ENCODE measurements at places on chromosomes 2 and 18.

DNA sequence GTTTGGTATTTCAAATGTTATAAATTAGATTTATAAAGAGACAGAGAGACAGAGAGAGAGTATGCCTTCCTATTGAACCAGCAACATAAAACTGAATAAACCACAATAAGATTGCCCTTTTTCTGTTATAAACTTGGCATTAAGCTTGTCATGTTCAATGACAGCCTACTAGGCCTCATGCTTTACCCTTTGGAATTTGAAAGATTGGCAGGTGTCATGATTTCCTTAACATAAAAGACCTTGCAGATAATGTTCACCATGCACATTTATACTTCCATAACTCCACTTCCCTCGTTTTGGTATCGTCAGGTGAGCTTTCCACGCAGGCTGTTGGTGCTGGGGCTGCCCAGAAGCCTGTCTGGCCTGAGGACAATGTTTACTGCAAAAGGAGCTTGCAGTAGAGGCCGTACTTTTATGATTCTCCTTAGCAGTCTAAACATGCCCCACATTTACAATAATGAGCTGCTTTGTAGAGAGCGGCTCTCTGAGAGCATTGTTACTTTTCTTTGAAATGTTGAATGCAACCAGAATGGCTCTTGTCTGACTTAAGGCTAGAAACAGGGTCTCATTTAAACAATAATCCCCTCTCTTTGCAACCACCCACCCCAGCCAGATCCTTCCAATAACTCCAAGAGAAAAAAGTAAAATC, 379.1 kb upstream of the ATP5MC3 start:
- peak; percentile 4 for DNase-seq

GRCh38 chr18:60982329-60982695, 350.9 kb upstream of the CDH20 start:
- DNase-seq, result no peak

DNA sequence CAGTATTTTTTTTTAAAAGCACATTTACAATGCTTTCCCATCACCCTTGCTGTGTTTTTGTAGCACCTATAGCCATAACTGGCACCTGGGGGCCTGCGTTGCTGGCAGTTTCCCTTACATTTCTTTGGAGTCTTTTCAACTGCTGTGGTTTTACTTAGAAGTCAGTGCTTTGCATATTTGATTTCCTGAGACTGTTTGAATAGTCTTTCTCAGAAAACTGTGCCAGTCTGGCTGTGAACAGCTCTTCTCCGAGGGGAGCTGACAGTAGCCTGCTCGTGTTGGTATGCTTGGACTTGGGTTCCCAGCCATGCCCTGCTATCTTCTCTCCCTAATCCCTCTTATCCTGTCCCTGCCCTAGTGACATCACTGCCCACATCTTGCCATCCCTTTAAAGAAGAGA, 81.5 kb downstream of the DPP4 start:
- no peak for DNase-seq

- no peak for DNase-seq
These were observed 71.1 kb upstream of the HK2 start for GRCh38 chr2:74762789-74763188.

- no peak for DNase-seq
These were observed 4.3 kb downstream of the FRZB start for GRCh38 chr2:182862091-182862490.

GRCh38 chr2:60226943-60227342, 326.5 kb downstream of the BCL11A start:
- DNase-seq, result no peak
